Cerebellar cortex (tissue), 1 donor: ENCODE measurements at places on chromosomes 2 and 18.

GRCh38 chr2:178251151-178251955 lies 57.0 kb downstream of the OSBPL6 start:
- DNase-seq: no peak

- DNase-seq: no peak
Measured at GRCh38 chr18:51183372-51184090, 13.9 kb downstream of the MEX3C start.

- no peak for DNase-seq
Measured at GRCh38 chr2:217193431-217194340, 333.8 kb upstream of the TNP1 start.

GRCh38 chr2:191706791-191707190 lies 28.9 kb downstream of the NABP1 start:
- DNase-seq: no peak

- no peak for DNase-seq
Measured at GRCh38 chr2:182952741-182953450, 85.4 kb downstream of the NCKAP1 start.

DNA sequence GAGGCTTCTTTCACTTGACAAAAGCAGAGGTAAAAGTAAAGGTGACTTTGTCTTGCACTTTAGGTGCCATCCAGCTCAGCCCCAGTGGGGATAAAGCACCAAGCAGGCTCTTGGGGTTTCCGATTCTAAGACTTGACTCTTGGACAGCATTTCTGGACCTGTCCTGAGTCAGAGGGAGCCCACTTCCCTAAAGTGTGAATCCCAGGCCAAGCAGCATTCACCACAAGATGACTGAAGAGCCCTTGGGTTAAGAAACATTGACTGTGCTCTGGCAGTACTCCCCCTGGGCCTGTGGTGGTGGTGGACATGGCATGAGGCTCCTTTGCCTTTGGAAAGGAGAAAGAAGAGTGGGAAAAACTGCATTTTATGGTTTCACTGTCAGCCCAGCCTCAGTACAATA lies 638.0 kb upstream of the VRK2 start:
- DNase-seq: no peak

- DNase-seq: peak; percentile 13
Measured at GRCh38 chr2:28663359-28663758, 88.3 kb upstream of the PPP1CB start.

- no peak for DNase-seq
Measured at GRCh38 chr2:25443766-25444165, 102.0 kb upstream of the DNMT3A start.

- DNase-seq: no peak
Measured at GRCh38 chr2:112463256-112463655, 18.7 kb upstream of the TTL start.

GRCh38 chr2:239331560-239331959 lies 69.3 kb downstream of the HDAC4 start:
- no peak for DNase-seq

DNA sequence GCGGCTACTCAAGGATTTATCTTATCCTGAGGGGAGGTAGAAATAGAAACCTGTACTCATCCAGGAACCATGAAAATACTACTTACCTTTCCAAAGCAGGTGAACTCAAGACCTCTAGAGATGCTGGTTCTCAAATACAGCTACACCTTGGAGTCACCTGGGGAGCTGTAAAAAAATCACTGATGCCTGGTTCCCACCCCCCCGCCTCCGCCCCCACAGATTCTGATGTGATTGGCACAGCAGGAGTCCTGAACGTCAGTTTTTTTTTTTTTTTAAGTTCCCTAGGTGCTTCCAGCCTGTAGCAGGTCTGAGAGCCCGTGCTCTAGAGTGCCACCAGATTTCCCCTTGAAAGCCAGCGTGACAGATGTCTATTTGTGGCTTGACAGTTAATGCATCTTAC lies 113.6 kb downstream of the MRO start:
- DNase-seq: no peak

GRCh38 chr2:118729760-118730159 lies 117.7 kb downstream of the EN1 start:
- no peak for DNase-seq

DNA sequence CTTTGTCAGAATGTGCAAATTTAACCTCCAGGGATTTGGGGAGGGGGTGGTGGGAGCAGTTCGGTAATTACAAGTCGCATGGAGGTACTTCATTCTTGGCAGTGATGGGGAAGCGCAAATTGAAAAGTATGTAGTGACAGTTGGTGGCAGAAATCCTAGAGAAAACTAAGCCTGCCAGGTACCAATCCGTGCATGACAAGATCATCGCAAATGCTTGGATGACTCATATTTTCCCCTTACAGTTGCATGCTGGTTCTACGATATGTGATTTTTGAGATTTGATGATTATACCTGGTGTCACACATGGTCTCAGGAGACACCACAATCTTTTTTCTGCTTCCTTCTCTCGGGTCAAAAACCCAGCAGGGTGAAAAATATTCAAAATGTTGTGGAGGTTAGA lies 479.7 kb upstream of the ID2 start:
- DNase-seq: peak; percentile 84

DNA sequence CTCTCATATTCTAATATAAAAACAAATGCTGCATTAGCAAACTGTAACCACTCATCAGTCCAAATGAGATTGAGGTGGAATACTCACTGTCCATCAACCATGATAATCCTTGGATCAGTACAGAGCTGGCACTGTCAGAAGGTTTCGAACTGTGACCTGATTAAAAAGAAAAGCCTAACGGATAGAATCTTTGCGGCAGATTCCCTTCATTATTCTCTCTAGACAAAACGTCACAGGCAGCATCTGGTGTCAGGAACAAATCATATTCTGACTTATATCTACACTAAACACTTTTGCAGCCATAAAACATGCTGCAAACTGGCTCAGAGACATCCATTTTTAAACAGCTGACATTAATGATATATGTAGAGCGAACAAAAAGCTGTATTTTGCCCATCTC lies 677.7 kb upstream of the NXPH2 start:
- no peak for DNase-seq

- no peak for DNase-seq
Measured at GRCh38 chr2:190454795-190455194, 46.6 kb downstream of the MFSD6 start.

DNA sequence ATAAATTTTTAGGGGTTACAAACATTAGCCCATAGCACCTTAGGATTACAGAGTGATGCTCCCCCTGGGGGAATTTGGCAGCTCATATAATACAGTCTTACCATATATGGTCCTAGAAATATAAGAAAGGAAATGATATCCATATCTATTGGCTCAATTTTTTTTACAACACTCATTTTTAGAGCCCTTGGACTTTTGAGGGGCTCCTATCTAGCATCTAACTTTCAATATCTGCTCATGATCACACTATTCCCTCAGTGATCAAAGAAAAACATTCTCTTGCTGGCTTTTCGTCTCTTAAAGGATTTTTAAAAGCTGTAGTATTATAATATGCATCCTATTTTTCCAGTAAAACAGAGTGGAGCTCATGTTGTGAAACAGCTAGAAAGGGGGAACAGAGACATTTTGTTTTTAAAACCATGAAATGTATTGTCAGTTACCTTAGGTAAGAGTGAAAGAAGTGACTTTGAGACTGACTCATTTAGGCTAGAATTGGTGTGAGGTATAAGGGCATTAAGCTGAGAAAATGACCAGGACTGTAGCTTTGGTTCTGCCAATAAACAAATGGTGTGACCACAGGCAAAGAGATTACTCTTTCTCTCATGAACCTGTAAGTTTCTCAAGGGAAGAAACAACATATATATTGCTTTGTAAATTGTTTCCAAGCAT lies 65.8 kb downstream of the ALPK2 start:
- DNase-seq: no peak

GRCh38 chr2:126798276-126799140 lies 100.2 kb upstream of the TEX51 start:
- no peak for DNase-seq

- no peak for DNase-seq
Measured at GRCh38 chr2:91974401-91975129, 2896.7 kb upstream of the TEKT4 start.

- DNase-seq: no peak
Measured at GRCh38 chr2:168320267-168320666, 72.9 kb upstream of the STK39 start.

DNA sequence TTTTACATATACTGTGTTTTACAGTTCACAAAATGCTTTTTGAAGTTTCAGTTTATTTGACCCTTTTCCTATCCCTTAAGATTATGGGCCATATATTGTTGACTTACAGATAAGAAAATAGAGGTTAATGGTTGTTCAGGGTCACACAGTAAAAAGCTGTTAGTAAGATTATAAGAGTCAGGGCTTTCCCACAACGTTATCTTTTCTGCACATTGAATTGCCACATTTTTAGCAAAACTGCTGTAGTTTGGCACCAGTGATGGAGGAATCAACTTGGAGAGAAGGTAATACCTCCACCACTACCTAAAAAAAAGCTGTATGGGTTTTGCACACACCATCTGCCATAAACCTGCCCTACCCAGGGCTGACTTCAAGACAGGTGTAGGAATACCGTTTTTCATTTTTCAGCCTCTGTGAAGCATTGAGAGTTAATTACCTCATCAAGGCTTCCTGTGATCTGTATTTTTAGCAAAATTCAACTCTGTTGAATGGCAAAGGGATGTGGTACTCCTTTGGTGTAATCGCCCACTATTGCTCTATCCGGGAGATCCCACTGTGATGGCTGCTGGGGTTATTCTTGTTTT lies 5.0 kb downstream of the SOWAHC start:
- DNase-seq: no peak

- no peak for DNase-seq
Measured at GRCh38 chr2:222076973-222077690, 221.7 kb downstream of the PAX3 start.

GRCh38 chr2:144526831-144527230 lies 6.9 kb upstream of the ZEB2 start:
- DNase-seq: no peak

- no peak for DNase-seq
Measured at GRCh38 chr2:73069855-73070642, 1.5 kb downstream of the SFXN5 start.

GRCh38 chr18:48947092-48947491 lies 3.7 kb downstream of the SMAD7 start:
- no peak for DNase-seq
